ENCODE measurements at places on chromosomes 3 and 15.

GRCh38 chr3:194056731-194057415 lies 79.1 kb upstream of the HES1 start:
- H3K36me3 ChIP-seq, result no peaks in the 10 kb centered on the region
- peaks cover 8% of the 10 kb centered on the region for H3K27me3 ChIP-seq
- no peak overlapping the region for H3K4me3 ChIP-seq
- DNase-seq, result no peak

GRCh38 chr15:26972636-26973035 lies 1.7 kb downstream of the GABRG3 start:
- H3K36me3 ChIP-seq, result no peaks in the 10 kb centered on the region
- no peak overlapping the region for H3K4me3 ChIP-seq
- H3K27ac ChIP-seq, result no peak overlapping the region
- H3K27me3 ChIP-seq, result peaks cover 44% of the 10 kb centered on the region
- no peaks in the 10 kb centered on the region for H3K4me1 ChIP-seq

GRCh38 chr15:86894269-86894668 lies 814.6 kb downstream of the AGBL1 start:
- H3K4me3 ChIP-seq, result no peak overlapping the region
- no peaks in the 10 kb centered on the region for H3K36me3 ChIP-seq
- DNase-seq, result no peak
- no peak overlapping the region for H3K27ac ChIP-seq

DNA sequence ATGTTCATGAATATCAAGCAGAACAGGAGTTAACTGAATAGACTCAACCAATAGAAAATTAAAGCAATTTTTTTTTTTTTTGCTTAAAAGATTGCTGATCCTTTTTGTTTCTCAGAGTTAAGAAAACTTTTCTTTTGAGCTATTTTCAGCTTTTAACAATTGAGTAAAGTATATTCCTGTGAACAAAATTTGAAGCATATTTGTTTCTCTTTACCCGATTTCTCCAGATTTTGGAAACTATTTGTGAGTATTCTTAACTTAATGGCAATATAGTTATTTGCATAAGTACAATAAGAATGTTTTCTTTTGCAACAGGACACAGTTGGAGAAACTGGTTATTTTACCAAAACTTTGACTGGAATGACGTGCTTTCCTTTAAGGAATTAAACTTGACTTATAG lies 53.4 kb upstream of the C15orf39 start:
- no peaks in the 10 kb centered on the region for H3K27me3 ChIP-seq
- DNase-seq, result no peak
- no peaks in the 10 kb centered on the region for H3K4me1 ChIP-seq
- H3K36me3 ChIP-seq, result no peaks in the 10 kb centered on the region
- H3K27ac ChIP-seq, result no peak overlapping the region

DNA sequence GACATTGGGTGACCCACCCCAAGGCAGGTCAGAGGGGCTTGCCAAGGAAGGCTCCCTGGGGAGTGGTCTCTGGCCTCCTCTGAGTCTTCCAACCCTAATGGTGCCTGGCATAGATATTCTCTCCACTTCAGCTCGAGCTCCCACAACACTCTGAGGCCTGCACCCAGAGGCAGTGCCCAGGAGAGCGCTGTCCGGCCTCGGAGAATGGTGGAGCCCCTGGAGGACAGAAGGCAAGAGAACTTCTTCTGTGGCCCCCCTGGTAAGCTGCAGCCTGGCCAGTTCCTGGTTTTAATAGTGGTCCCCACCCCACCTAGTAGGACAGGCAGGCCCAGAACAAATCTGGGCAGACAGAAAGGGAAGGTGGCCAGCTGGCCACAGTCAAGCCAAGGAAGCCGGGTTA lies 7.0 kb downstream of the DISP2 start:
- H3K36me3 ChIP-seq, result no peaks in the 10 kb centered on the region
- DNase-seq, result no peak
- no peak overlapping the region for H3K27ac ChIP-seq
- H3K27me3 ChIP-seq, result peaks cover 27% of the 10 kb centered on the region

DNA sequence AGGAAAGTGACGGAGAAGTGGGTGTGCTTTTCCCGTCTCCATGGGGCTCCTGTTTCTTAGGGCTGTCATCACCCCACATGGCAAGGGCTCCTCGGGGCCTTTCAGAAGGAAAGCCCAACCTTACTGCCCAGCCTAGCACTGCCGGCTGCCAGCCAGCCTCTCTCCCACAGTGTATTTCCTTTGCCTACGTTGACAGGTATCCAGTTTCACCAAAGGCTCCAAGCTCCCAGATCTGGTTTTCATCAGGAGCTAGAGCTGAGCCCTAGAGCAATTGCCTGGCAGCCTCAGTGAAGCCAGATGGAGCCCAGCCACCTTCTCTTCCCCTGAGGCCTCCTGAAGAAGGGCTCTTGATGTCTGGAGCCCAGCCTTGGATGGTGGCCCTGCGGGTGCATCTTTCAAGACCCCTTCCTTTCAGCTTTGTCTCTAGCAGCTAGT lies 20.2 kb downstream of the CRABP1 start:
- no peaks in the 10 kb centered on the region for H3K36me3 ChIP-seq
- DNase-seq, result no peak
- peaks cover 8% of the 10 kb centered on the region for H3K4me1 ChIP-seq
- H3K27ac ChIP-seq, result no peak overlapping the region
- no peak overlapping the region for H3K4me3 ChIP-seq

DNA sequence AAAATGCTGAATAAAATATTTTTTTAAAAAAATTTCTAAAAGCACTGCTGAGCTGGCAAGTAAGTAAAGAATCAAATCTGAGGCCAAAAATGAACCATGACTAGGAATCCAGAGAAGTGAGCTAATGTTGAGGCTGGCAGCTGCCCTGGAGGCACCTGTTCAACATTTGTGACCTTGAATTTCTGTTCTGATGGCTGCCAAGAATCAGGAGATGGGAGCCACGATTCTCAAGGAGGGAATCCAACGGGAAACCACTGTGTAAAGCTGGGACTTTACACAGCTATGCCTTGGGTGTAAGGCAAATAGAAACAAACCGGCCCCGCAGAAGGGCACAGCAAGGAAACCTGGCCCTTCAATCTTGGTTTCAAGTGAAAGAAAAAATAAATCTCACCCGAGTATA lies 22.7 kb downstream of the HEG1 start:
- H3K4me1 ChIP-seq, result no peaks in the 10 kb centered on the region
- no peak overlapping the region for H3K4me3 ChIP-seq
- no peak for DNase-seq
- H3K36me3 ChIP-seq, result peaks cover 7% of the 10 kb centered on the region

DNA sequence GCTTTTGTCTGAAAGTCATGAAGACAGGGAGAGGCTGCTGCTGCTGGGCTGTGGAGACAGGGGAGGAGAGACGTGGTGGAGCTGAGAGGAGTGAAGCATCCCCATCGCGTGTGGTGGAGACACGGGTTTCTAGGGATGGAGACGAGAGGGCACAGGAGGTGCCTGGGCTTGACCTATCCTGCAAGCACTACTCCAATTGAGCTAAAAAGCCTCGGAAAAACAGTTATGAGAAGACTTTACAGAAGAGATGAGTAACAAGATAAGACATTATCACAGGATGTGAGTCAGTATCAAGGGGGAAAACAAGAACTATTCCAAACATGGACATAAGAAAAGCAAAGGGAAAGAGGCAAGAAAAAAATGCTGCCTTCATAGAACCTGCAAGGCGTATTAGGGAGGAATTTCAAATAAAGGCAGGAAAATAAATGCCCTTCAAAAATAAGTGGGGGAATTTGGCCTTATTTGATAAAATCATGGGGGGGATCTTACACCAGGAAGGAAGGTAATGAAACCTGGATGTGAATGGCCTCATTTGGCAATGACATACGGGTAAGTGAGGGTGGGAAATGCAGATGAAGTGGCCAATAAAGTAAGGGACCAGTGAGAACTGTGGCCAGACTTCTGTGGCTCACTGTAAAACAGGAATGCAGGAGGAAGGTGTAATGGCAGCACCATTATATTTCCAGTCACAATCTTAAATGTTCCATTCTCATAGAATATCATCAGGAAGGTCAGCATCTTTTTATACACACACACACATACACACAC lies 97.9 kb downstream of the PLD1 start:
- H3K27me3 ChIP-seq, result no peaks in the 10 kb centered on the region
- H3K4me1 ChIP-seq, result no peaks in the 10 kb centered on the region
- H3K4me3 ChIP-seq, result no peak overlapping the region
- no peaks in the 10 kb centered on the region for H3K36me3 ChIP-seq

GRCh38 chr3:11445883-11446282 lies 173.7 kb downstream of the ATG7 start:
- H3K27me3 ChIP-seq, result no peaks in the 10 kb centered on the region
- H3K36me3 ChIP-seq, result no peaks in the 10 kb centered on the region
- no peak for DNase-seq
- no peak overlapping the region for H3K27ac ChIP-seq

DNA sequence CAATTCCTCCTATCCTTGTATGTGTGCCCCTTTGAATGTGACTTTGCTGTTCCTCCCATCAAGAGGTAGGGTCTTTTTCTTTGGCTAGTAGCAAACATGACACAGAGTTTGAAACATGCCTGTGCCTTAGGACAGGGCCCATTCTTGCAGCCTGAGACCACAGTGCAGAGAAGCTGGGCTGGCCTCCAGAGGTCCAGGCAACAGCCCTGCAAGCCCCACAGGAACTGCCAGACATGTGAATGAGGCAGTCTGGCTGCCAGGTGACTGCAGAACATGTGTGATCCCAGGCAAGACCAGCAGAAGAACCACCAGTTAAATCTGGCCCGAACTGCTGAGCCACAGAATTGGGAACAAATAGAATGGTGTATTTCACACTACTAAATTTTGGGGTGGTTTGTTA lies 1.2 kb upstream of the HGD start:
- no peak overlapping the region for H3K27ac ChIP-seq
- H3K4me3 ChIP-seq, result no peak overlapping the region
- no peaks in the 10 kb centered on the region for H3K27me3 ChIP-seq
- no peaks in the 10 kb centered on the region for H3K4me1 ChIP-seq
- H3K36me3 ChIP-seq, result no peaks in the 10 kb centered on the region

GRCh38 chr3:126464494-126464893 lies 11.2 kb downstream of the ZXDC start:
- H3K4me1 ChIP-seq, result no peaks in the 10 kb centered on the region
- DNase-seq, result no peak
- peaks cover 86% of the 10 kb centered on the region for H3K36me3 ChIP-seq
- no peaks in the 10 kb centered on the region for H3K27me3 ChIP-seq
- no peak overlapping the region for H3K27ac ChIP-seq

DNA sequence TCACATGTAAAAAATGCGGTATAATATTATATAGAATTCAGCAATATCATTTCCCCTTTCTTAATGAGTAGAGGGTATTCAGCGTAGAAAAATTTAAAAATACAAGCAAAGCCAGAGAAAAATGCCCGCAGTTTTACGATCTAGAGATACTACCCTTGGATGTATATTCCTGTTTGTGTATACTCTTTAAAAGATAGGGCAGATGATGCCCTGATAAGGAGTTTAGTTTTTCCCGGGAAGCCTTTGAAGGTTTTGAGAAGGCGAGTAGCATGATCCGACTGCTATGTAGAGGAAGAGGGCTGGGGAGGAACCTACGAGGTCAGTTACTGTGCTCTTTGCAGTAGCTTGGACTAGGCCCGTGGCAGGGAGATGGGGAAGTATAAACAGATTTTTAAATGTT lies 1.2 kb downstream of the YEATS2 start:
- no peak for DNase-seq
- no peaks in the 10 kb centered on the region for H3K27me3 ChIP-seq
- H3K4me3 ChIP-seq, result peak overlapping the region; percentile 96
- H3K27ac ChIP-seq, result no peak overlapping the region
- no peaks in the 10 kb centered on the region for H3K36me3 ChIP-seq
- peaks cover 15% of the 10 kb centered on the region for H3K4me1 ChIP-seq

DNA sequence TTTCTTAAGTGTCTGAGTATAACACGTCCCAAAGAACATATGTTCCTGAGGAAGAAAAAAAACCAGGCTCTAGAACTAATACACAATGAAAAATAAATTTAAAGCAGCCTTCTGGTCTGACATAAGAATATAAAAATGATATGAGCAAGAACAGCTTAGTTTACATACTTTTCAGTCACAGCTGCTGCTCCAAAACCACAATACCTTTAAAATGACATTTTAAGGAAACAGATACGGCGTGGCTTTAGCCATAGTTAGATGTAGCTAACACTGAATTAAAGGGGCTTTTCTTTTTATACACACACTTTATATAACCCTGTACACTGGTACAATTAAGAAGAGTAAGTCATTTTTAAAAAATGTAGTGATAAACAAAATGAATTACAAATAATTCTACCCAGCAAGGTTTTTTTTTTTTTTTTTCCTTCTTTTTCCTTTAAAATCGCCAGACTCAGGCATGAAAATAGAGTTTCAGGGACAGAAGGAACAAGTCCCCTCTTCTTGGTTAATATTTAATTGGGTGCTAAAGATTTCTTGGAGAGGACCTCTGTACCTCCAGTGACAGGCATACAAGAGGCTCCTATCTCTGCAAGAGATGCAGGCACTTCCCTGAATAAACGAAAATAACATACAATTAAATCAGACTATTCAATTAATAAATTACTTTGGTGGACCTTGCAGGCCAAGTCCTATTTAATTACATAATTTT lies 265.6 kb downstream of the FOXP1 start:
- no peaks in the 10 kb centered on the region for H3K27me3 ChIP-seq
- H3K4me1 ChIP-seq, result no peaks in the 10 kb centered on the region
- no peak overlapping the region for H3K27ac ChIP-seq
- H3K4me3 ChIP-seq, result no peak overlapping the region
- DNase-seq, result no peak
- H3K36me3 ChIP-seq, result no peaks in the 10 kb centered on the region

- no peaks in the 10 kb centered on the region for H3K4me1 ChIP-seq
- H3K36me3 ChIP-seq, result no peaks in the 10 kb centered on the region
- H3K4me3 ChIP-seq, result no peak overlapping the region
- no peak for DNase-seq
- no peak overlapping the region for H3K27ac ChIP-seq
Measured at GRCh38 chr15:95171564-95171963, 940.2 kb downstream of the MCTP2 start.

DNA sequence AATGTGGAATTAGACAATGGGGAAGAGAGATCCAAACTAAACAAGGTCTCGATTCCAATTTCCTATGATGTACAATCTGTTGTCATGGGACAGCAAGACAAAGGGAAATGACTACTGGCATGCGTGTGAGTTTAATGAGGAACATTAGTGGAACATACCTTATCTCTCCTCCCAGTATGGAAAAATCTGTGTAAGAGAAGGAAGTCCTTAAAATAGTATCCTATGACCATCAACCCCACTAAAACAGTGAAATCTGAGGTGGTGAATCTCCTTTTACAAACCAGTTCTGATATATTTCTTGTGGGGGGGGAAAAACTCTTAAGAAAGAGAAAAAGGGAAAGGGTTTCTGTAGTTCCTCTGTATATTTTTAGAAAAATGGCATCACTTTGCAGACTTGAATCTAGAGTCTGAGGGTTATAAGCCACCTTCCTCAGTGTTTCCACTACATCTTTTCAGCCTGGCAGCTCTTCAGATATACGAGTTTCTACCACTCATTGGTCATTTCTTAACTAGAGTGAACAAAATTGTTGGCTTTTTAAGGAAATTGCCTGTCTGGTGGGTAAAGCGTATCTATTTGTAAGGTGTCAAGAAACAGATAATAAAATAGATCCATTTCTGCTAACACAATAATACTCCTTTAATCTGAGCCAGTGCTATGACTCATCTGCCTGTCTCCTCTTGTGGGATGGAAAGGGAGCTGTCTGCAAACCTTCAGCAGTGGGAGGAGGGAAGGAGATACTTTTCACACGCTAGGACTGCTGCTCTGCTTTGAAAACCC lies 3.0 kb upstream of the TNFAIP8L3 start:
- H3K4me3 ChIP-seq, result no peak overlapping the region
- no peak overlapping the region for H3K27ac ChIP-seq
- H3K4me1 ChIP-seq, result no peaks in the 10 kb centered on the region
- DNase-seq, result no peak
- peaks cover 16% of the 10 kb centered on the region for H3K27me3 ChIP-seq

GRCh38 chr15:23760024-23760423 lies 72.9 kb upstream of the NDN start:
- H3K27ac ChIP-seq, result no peak overlapping the region
- H3K4me3 ChIP-seq, result no peak overlapping the region
- no peaks in the 10 kb centered on the region for H3K4me1 ChIP-seq
- no peaks in the 10 kb centered on the region for H3K36me3 ChIP-seq

All from H1 (cell line).